Stromal cell of bone marrow (primary cell): ENCODE measurements at places on chromosomes 7 and 10.

GRCh38 chr10:126080291-126080825 is 184.0 kb downstream of the FANK1 start:
- DNase-seq = no peak

DNA sequence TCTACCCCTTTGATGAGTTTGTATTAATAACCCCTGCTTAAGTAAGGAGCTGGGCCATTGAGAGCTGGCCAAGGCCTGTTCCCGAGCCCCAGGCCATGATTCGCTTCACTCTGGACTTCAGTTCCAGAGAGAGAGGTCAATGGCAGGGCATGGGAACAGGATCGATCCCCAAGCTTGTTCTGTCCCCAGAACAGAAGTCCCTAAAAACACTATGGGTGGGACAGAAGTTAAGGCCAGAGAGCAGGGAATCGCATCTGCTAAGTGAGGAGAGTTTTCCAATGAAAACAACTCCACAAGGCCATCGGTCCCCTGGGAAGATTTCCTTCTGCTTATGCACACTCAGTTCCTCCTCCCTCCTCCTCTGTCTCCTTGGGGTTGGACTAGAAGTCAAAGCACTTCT is 159.6 kb downstream of the LSM5 start:
- DNase-seq = no peak

GRCh38 chr10:36773652-36774051 is 351.7 kb upstream of the ANKRD30A start:
- DNase-seq = no peak

GRCh38 chr7:126979722-126980121 is 273.0 kb downstream of the GRM8 start:
- no peak for DNase-seq

- no peak for DNase-seq
Observed at GRCh38 chr10:120700426-120700825, 150.7 kb upstream of the WDR11 start.

- no peak for DNase-seq
Observed at GRCh38 chr10:32143302-32143847, 87.2 kb upstream of the KIF5B start.

DNA sequence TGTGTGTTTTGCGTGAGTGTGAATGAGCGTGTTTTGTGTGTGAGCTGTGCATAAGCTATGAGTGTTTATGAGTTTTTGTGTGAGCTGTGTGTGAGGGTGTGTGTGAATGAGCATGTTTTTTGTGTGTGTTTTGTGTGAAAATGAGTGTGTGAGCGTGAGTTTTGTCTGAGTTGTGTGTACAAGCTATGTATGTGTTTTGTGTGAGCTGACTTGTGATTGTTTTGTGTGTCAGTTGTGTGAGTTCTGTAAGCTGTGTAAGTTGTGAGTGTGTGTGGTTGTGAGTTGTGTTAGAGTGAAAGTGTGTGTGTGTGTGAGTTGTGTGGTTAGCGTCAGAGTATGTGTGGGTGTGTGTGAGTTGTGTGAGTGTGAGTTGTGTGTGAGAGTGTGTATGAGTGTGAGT is 343.2 kb downstream of the PTPRN2 start:
- DNase-seq = no peak

DNA sequence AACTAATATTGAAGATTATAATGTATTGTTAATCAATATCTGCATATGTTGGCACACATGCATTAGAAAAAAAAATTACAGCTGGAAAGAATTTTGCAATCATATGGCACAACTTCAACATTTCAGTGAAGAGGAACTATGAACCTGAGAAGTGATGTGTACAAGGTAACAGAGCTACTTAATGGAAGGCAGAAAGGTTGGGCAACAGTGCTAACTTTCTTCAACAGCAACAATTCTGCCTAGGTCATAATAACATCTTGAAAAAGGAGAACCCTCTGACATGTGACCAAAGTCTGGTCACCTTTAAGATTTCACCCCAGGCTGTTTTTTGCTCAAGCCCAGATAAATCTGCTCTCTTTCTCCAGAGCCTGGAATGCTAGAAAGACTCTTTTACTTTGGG is 47.9 kb upstream of the SKAP2 start:
- no peak for DNase-seq

- no peak for DNase-seq
Observed at GRCh38 chr10:7945469-7946187, 108.9 kb upstream of the GATA3 start.

DNA sequence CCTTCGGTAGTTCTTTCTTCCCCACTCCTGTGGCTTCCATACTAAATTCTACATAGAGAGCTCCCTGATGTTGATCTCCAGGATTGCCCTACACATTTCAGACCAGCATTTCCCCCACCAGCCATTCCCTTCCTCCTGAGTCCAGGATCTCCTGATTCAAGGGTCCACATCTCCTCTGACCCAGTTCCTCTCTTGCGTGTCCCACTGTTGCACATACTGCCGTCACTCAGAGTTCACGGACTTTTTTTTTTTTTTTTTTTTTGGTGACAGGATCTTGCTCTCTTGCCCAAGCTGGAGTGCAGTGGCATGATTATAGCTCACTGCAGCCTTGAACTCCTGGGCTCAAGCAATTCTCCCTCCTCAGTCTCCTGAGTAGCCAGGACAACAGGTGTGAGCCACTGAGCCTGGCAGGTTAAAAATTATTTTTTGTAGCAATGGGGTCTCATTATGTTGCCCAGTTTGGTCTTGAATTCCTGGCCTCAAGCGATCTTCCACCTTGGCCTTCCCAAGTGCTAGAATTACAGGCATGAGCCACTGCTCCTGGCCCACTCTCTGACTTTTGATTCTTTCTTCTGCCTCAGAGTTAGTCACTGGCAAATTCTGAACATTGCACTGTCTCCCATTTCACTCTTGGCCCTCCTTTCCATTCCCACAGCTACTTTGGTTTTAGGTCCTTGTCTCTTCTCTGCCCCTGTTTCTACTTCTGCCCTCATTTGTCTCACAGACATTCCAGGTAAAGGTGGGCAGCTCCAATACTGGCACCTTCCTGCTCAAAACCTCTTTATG is 29.6 kb upstream of the ZRANB1 start:
- no peak for DNase-seq

DNA sequence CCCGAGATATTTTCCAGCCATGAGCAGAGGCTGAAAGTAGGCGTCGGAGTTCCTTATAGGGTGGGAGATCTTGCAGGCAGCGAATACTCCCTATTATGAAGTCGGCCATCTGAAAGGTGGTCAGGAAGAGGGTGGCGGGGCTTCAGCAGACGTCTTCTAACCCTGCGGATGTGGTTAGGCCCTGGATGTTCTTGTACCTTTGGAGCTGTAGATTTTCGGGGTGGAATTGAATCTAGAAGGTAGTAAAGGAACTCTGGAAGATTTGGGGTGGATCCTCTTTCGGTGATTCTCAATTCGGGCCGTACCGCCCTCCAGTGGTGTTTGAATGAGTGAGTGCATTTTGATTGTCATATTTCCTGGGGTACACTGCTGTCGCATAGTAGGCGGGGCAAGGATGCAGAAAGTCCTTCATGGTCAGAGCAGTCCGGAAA is 635 bp downstream of the NUP205 start:
- DNase-seq = peak; percentile 41

- DNase-seq = no peak
Observed at GRCh38 chr10:30171601-30172000, 112.2 kb upstream of the JCAD start.

DNA sequence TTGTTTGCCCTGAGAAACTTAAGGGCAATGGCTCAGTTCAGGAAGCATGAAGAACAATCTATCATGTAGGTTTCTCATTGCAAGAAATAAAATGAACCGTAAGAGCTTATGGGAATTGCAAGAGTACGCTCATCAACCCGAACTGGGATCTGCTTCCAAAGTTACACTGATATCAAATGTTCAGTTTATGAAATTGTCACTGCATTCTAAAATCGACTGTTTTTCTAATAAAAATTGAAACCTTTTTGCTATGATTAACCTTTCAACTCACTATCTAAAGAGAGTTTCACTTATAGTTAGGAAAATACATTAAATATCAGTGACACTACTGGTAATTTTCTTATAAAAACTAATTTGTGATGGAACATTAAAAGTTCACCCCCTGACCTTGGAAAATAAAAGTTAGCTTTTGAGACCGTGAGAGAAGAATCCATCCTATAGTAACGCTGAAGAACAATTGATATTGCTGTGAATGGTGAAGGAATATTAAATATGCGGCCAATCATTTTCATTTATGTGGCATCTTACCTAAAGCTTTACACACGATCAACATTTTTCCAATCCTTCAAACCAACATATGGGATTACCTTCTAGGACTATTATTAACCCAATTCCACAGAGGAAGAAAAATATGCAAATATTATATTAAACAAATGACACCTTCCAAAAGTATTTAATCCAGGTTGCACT is 2.2 kb downstream of the MEOX2 start:
- no peak for DNase-seq

- no peak for DNase-seq
Observed at GRCh38 chr7:127751062-127751461, 99.1 kb downstream of the SND1 start.

DNA sequence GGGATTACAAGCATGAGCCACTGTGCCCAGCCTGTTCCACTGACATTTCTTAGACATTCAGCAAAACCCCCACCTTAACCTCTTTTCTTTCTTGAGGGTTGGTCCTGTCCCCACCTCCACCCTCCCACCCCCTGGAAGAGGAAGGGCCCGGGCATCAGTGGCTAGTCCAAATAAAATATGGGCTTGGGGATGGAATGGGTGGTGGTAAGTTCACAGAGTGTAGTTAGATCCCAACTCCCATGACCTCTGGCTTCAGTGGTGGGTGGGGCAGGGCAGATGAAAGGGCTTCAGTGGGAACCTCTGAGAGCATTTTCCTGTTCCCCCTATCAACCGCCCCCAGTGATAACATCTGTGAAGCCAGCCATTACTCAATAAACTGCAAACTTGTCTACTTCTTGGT is 9.8 kb downstream of the SFXN3 start:
- no peak for DNase-seq

DNA sequence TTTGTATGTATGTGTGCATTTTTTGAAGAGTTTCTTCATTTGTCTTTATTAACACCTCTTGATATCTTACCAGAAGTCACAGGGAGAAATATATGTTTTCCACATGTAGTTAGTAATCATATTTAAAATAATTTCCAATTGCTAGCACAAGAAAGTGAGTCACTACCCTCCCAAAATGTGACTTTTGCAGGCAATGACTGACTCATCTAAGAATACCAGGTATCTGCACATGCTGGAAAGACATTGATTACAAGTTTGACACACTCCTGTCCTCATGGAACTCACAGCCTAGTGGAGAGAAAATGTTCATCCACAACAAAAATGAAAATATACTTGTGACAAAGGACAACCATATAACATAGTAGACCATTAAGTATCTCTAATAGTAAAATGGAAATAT is 82.9 kb downstream of the SEMA3D start:
- DNase-seq = no peak

- no peak for DNase-seq
Observed at GRCh38 chr10:6382081-6382480, 179.3 kb downstream of the PFKFB3 start.

GRCh38 chr10:15027741-15028140 is 16.0 kb upstream of the OLAH start:
- DNase-seq = no peak
